Activated T-helper 1 cell treated with anti-CD3 and anti-CD28 coated beads, Interleukin-2, amount 50 U/mL, for 16 hours (primary cell): ENCODE measurements at places on chromosomes 2 and 18.

DNA sequence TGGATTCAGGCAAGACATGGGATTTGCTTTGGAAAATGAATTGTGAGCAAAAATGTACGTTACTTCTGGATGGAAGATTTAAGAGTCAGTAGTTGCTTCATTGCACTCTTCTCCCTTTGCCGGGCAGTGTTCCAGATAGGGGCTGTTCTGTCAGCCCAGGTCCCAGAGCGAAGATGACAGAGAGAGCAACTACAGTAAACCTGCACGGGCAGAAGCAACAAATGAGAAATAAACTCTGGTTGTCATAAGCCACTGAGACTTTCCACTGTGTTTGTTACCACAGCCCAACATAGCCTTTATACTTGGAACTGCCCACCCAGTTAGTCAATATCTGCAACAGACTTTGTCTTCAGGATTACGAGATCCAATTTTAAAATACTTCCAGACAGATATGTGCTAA lies 83.3 kb downstream of the CACNB4 start:
- no peak for DNase-seq

DNA sequence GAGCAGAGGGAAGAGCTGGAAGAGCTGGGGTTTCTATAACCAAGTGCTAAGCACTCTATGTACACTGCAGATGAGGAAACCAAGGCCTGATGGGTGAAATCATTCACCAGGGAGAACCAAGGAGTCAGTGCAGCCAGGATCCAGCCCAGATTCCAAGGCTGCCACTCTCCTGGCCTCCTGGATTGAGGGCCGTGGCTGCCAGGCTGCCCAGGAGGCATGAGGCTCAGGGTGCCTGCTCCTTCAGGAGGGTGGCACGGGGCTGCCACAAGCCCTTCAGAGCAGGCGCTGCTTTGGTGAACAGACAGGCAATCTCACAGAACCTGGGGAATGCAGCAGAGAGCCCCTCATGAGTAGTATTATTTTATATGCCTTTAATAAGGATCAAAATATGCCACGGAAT lies 293.7 kb upstream of the HDAC4 start:
- DNase-seq = no peak

GRCh38 chr18:12820506-12820905 lies 63.5 kb downstream of the PTPN2 start:
- no peak for DNase-seq

DNA sequence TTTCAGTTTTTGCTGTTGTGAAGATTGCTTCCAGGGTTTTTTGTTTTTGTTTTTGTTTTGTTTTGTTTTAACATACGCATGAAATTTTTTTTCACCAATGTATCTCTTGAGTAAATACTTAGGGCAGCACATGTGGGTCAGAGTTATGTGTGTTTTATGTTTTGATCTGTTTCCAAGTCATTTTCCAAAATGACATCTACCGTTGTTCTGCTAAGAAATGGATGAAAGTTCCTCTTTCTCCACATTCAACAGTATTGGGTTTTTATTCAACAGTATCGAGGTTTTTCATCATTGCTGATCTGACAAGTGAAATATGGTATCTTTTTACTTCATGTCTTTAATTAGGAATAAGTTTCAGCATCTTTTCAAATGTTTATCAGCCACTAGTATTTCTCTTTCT lies 16.7 kb downstream of the RNF144A start:
- DNase-seq = no peak

- no peak for DNase-seq
These were observed 230.8 kb upstream of the VWC2L start for GRCh38 chr2:214180071-214180470.

- DNase-seq = no peak
These were observed 4.3 kb downstream of the ATP6V1B1 start for GRCh38 chr2:70939839-70940580.

DNA sequence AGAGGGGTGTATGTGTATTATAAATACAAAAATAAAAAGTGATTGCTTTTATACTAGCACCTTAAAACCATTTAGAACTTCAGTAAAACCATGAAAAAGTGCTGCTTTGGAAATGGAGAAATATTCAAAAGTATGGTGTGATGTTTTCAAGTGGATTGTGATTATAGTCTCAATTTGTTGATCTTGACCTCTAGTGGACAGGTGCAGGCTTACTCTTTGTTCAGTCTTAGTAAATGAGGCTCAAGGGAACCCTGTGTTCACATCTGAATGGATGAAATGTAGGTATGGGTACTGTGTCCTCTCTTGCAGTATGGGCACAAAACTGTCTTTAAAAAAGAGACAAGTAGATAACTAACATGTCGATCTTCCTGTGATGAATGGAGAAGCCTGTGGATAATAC lies 145.8 kb downstream of the MCFD2 start:
- DNase-seq = no peak

- DNase-seq = no peak
These were observed 3.2 kb downstream of the TRAK2 start for GRCh38 chr2:201448061-201448460.

DNA sequence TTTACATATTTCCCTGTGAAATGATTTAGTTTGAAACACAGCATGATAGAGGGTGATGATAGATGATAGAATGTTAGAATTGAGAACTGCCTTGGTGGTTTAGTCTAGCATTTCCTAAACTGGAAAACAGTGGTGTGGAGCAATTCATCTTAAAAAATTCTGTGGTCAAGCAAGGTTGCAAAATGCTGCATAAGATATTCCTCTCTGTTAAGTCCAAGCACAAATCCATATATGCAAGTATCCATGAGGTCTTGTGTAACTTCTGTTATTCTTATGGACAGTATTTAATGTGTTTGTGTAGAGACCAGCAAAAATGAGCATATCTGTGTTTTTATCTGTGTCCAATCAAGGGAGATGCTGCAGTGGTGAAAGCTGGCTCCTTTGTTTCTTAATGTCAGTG lies 30.0 kb downstream of the CPS1 start:
- no peak for DNase-seq

- DNase-seq = no peak
These were observed 18.8 kb downstream of the NEMP2 start for GRCh38 chr2:190515687-190516086.

DNA sequence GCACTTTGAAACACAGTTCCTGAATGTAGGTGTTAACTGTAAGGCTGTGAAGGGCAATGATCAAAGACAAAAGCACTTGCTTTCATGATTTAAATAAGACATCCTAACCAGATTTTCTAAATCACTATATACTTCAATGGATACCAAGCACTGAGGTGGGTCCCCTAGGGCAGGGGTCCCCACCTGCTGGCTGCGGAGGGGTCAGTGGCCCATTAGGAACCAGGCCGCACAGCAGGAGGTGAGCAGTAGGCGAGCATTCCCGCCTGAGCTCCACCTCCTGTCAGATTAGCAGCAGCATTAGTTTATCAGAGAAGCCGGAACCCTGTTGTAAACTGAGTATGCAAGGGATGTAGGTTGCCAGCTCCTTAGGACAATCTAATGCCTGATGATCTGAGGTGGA lies 7.1 kb downstream of the NFE2L2 start:
- no peak for DNase-seq

GRCh38 chr2:237305579-237305978 lies 108.4 kb downstream of the COL6A3 start:
- DNase-seq = no peak

GRCh38 chr18:53894675-53895442 lies 329.6 kb downstream of the MBD2 start:
- no peak for DNase-seq

- DNase-seq = no peak
These were observed 92.6 kb upstream of the ITGA4 start for GRCh38 chr2:181364492-181365170.

- DNase-seq = no peak
These were observed 253.0 kb upstream of the HNRNPA3 start for GRCh38 chr2:176959614-176960013.

GRCh38 chr18:49172246-49172645 lies 221.5 kb upstream of the SMAD7 start:
- no peak for DNase-seq

GRCh38 chr2:10132996-10133647 lies 10.6 kb downstream of the RRM2 start:
- DNase-seq = no peak

DNA sequence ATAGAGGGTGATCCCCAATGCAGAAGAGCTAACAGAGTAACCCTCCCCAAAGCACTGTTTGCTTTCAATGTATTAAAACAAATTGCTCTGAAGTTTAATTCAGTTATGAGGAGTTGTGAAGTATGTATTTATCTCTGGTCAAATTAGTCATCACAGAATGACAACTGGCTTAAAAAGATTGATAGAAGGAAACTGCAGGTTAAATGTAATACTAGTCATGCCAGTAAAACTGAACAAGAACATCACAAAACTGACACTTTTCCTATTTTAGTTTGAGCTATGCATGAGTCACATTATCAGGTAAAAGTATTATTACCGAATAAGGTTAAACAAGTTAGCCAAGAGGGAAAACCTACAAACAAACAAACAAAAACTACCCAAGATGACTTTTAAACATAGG lies 99.0 kb upstream of the ACVR1C start:
- DNase-seq = no peak

DNA sequence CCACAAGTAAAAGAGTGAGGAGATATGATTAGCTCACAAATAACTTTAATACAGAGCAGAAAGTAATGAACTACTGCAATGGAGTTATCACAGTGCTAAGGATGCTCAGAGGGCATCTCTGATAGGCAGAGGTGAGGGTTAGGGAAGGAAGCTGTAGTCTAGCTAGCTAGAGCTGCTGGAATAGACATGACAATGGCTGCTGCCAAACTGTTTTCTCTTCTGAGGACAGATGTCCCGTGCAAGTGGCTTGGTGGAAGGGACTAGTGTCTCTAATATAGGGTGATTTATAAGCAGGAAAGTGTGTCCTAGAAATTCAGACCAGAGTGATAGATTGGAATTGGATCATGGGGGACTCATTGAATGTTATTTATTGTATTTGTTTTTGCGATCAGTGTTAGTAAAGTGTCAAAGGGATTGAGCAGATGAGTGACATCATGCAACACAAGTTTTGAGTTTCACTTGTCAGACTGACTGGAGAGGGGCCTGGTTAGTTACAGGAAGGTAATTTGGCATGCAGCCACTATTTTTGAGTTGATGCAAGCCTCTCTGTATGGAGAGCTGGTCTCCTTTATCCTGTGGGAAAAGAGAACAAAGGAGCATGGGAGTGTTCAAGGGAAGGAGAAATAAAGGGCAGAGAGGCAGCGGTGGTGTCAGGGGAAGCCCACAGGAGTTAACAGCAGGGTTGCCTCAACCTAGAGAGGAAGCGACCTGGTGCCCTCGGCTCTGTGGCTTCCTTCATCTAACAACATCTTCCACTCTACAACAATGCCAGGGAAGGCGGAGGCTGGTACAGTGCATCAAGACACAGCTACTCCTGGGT lies 1.9 kb downstream of the CTLA4 start:
- DNase-seq = peak; percentile 25

DNA sequence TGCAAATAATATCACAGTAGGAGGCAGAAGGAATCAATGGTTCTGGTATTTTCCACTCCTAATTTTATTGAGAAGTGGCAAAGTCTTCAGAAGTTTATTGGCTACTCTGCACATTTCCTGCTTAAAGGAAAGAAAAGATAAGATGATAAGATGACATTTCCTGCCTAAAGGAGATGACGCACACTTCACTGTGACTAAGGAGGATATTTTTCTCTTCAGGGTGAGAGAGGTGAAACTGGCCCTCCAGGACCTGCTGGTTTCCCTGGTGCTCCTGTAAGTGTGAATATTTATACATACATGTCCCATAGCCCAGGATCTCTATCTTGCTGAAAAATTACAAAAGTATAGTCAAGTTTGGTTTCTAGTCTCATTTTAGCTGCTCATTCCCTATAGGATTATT lies 27.9 kb downstream of the COL3A1 start:
- DNase-seq = no peak

DNA sequence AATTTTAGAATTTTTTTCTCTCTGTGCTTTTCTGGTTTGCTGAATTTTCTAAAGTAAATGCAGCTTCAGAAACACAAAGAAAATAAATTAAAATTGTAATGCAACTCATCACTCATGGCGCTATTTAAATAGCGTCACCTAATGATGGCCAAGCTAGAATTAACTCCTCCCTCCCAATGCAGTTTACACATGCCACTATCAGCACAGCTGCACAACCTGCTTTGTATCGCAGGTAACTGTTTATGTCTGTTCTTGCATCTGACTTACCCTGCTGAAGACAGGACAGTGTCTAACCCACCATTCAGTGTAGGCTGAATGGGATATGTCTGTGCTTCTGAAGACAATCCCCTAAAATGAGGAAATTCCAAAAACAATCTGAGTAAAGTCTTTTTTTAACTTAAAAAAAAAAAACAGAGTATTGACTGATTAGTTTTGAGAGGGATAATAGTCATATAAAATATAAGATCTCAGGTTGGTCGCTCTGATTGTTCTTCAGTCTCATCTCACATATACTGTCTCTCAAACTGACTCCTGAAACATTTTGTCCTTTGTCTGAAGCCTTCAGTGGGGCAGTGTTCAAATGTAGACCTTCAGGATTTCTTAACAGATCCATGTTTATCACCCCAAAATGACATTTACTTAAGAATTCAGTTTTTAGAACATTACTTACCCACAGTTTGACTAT lies 271.4 kb downstream of the ZEB2 start:
- DNase-seq = no peak

DNA sequence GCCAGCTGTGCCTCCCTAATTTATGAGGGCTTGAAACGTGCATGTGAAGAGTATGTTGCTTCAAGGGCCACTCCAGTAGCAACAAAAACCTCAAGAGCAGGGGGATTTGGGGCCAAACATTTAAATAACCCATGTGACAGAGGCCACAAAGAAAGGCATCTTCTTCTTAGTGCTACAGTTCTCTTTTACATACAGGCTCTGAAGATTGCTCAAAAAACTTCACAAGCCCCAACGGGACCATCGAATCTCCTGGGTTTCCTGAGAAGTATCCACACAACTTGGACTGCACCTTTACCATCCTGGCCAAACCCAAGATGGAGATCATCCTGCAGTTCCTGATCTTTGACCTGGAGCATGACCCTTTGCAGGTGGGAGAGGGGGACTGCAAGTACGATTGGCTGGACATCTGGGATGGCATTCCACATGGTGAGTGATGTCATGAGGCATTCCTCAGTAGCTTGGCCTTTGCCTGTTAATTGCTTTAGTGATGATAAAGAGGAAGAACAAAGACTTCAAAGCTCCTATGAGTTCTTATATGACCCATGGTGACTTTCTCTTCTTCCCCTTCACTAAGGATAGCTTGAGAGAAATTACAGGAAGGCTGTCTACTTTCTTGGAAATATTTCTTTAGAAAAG lies 40.1 kb downstream of the NRP2 start:
- no peak for DNase-seq

GRCh38 chr2:208139447-208139846 lies 6.5 kb downstream of the CRYGB start:
- DNase-seq = no peak

- no peak for DNase-seq
These were observed 36.2 kb downstream of the LRRFIP1 start for GRCh38 chr2:237663517-237664110.

GRCh38 chr2:86292571-86293515 lies 44.6 kb downstream of the REEP1 start:
- DNase-seq = no peak

DNA sequence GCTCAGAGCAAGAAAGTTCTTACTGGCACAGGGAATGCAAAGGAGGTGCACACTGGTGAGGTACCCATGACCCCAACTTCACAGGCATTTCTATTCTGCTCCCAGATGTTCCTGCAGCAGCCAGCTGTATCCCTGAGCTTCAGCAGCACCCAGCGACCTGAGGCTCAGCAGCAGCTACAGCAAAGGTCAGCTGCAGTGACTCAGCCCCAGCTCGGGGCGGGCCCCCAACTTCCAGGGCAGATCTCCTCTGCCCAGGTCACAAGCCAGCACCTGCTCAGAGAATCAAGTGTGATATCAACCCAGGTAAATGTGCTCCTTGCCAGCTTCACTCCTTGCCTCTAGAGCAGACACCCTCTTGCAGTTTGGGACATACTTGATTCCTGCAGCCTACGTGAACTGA lies 14.1 kb upstream of the RPL31 start:
- no peak for DNase-seq

GRCh38 chr2:217804338-217804737 lies 198.5 kb downstream of the TNS1 start:
- no peak for DNase-seq
